ENCODE measurements at places on chromosomes 1 and 21.

GRCh38 chr1:39376656-39377055 is 114.8 kb upstream of the BMP8A start:
- no peak for DNase-seq

DNA sequence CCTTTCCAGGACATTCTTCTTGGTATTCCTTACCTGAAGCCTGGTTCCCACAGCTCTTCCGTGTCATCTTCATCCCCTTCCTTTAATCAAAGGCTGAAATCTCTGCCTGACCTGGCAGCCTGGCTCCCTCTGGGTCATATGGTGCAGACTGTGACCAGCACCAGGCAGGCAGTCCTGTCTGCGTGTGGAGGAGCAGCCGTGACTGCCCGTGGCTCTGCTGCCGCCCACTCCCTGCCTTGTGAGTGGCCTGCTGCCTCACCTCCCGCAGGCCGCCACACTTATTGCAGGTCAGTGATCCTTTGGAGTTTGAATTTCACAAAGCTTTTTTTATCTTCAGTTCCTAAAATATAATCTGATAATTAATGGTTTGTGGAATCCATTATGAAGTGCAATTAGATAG is 36.2 kb upstream of the EPHA8 start:
- no peak for DNase-seq

DNA sequence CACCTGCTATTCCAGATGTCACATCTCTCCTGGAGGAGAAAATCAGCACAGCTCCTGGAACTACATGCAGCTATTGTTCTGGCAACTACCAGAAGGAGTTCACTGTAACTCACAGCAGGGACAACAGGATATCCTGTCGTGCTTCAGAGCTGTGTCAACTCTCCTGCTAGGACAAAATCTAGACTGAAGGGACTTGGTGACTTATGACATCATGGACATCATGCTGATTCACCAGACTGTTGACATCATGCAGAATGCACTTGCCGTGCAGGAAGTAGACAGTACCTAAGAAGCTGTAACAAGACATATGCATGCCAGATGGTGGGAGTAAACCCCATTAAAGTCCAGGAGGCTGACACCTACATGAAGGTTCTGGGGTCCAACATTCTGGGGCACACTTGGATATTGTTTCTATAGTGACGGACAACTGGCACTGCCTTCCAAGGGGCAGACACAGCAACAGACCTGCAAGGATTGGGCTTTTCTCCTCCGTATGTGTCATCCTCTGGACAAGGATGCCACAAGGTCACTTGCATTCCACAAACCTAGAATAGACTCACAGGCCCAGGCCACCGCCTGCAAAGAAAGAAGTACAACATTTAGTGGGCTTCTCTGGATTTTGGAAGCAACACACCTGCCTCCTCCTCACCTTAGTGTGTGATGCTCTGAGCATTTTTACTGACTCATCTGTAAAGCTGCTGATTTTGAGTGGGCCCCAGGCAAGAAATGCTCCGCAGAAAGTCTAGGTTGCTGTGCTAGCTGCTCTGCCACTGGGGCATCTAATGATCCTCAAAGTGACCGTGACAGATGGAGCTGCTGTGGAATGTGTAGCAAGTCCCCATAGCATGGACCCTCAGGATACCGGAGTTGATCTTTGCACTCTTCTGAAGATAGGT is 249.2 kb downstream of the MATN1 start:
- DNase-seq, result no peak

DNA sequence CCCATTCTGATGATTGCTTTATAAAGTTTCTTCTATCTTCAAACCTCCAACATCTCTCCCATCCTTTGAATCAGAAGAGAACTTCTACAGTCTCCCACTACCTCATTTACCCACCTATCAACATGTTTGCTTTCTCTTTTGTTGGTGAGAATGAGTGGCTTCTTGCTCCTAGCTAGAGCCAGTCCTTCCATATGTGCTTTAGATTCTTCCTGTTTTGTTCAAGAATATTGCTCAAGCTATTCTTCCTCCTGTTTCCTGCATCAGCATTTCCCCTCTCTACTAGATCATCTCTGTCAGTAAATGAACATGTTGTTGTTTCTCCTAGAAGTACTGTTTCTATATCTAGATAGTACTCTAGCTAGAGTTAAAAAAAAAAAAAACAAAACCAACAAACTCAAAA is 6.3 kb downstream of the ATF6 start:
- no peak for DNase-seq

GRCh38 chr1:78047106-78047505 is 1.3 kb downstream of the GIPC2 start:
- no peak for DNase-seq

GRCh38 chr21:44984792-44985440 is 45.1 kb downstream of the SLX9 start:
- no peak for DNase-seq

GRCh38 chr21:44399151-44399954 is 45.9 kb downstream of the TRPM2 start:
- DNase-seq, result peak; percentile 12

DNA sequence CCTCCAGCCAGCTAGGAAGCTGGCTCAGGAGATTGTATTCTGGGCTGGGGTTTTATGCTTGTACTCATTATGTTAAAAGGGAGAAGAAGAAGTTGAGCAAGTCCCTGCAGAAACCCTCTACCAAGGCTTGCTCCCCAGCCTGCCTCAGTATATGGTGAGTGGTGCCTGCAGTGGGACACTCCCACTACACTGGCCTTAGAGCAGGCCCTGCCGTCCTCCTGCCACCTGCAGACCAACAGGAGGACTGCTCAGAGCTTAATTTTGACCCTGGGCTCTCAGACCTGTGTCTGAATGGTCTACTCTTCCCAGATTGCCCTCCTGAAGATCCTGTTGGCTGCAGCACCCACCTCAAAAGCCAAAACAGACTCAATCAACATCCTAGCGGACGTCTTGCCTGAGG is 13.0 kb downstream of the STRIP1 start:
- no peak for DNase-seq

- DNase-seq, result no peak
Observed at GRCh38 chr1:227357171-227357926, 39.1 kb upstream of the CDC42BPA start.

DNA sequence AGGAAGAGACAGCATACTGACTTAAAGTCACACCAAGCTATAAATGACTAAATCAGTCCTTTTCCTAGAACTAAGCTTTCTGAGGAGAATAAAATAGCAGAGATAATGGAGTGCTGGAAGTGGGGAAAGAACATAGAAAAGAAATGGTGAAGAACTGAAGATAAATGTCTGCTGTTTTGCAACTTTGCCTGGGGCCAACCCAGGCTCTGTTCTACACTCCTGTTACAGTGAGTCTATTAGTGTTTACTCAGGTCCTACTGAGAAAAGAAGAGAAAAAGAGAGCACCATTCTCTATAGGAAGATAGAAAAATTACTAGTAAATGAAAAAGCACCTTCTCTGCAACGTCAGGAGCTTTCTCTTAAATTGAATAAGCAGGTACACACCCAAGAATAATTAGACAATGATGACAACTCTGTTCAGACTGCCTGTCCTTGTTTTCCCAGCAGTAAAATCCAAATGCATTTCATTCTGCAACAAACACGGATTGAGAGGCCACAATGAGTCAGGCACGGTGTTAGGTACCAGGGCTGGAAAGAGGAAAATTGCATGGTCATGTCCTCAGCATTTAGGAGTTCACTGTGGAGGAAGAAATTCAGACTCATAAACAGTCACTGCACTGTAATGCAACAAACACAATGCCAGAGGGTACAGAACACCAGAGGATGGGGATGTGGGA is 139.4 kb upstream of the CAMK1G start:
- no peak for DNase-seq

DNA sequence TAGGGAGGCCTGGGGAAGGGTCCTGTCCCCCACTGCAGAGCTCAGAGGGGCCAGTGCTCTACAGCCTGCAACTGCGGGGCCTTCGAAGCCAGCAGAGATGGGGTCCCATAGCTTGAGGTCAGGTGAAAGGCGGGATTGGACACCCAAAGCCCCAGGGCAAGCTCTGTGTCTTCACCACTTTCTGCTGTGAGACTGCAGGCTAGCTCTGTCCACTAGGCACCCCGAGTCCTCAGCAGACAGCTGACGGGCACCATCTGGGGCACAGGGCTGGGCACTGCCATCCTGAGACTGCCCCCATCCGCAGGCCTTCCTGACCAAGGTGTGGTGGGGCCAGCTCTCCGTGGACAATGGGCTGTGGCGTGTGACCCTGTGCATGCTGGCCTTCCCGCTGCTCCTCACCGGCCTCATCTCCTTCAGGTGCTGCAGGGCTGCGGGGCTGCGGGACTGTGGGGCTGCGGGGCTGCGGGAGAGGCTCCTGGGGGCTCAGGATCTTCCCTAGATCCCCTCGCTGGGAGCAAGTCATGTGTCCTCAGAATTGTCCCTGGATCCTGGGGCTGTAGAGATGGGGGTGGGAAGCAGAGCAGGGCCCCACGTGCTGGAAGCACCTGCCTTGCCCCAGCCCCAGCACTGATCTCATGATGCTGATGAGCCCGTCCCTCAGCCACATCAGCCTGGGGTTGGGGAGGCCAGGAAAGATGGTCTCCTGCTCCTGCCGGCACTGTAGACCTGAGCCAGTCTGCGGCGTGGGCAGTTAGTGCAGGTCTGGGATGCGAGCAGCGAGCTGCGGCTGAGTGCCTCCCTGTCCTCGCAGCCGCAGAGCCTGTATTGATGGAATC is 46.8 kb downstream of the TRPM2 start:
- peak; percentile 6 for DNase-seq

GRCh38 chr21:31501926-31502325 is 157.6 kb upstream of the SOD1 start:
- no peak for DNase-seq

DNA sequence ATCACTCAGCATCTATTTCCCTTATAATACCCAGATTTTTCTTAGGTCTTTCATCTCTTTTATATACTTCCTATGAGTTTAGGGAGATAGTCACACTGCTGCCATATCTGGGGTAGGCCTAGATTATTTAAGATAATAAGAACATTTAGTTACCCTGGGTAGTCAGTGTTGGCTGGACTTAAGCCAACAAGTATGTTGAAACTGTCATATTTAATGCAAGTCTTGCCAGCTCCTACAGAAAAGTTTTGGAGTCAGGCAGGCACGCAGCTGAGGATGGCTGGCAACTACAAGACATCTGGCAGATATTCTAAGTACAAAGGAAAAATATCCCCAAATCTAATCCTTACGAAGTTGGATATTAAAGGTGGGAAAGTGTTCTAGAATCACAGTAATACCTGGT is 19.2 kb upstream of the DEPDC1 start:
- DNase-seq, result no peak

DNA sequence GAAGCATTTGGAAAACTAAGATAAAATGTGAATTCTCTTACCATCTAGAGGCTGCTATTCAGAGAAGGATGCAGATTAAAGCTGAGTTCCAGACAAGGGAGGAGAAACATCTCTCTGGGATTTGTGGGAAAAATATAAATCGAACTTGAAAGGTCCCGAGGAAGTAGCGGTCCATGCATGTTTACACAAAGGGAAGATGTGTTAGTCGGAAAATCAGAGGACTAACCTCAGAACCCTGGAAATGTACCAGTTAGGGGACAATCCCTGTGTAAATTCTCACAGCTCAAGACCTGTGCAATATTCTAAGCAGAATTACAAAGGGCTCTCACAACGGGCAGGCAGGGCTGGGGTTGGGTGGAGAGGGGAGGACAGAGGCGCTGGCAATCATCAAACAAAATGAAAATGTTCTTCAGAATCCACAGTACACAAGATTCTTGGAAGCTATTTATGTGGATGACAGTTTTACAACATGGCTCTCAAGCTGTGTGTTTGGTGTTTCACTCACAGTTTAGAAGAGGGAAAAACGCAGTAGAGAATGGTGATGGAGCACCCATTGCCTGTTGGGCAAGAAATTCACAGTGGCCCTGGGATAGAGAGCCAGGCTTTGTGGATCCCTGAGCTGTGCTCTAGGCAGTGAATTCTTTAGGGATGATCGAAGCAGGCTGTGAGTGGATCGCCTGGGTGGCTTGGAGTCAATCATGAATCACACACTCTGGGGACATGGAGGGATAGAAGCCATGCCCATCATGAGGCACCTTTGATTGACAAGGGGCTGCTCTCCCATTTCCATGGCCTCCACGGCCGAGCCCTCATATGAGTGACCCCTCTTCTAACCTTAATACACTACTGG is 47.6 kb downstream of the KCNJ6 start:
- no peak for DNase-seq

DNA sequence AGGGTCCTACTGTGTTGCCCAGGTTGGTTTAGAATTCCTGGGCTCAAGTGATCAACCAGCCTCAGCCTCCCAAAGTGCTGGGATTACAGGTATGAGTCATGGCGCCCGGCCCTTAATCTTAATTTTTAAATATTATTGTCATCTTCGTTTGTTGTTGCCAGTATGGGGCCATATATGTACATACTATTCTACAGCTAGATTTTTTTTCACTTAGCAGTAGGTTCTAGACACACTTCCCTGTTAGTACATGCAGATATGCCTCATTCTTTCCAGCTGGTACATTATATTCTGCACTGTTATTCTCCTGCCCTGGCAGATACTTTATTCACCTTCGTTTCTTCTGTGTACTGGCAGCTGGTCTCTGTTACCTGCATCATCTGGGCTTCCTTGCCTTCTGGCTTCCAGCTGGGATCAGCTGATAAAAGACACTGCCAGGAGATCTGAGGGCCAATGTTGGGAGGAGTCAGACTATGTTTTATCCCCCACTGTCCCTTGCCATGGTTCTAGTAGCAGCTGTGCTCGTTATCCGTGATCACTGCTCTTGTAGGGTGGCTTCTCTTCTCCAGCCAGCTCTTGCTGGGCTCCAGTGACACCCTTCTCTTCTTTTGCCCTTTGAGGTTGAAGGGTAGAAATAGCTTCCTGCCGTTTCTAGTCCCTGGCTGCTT is 24.7 kb downstream of the ST3GAL3 start:
- DNase-seq, result no peak

DNA sequence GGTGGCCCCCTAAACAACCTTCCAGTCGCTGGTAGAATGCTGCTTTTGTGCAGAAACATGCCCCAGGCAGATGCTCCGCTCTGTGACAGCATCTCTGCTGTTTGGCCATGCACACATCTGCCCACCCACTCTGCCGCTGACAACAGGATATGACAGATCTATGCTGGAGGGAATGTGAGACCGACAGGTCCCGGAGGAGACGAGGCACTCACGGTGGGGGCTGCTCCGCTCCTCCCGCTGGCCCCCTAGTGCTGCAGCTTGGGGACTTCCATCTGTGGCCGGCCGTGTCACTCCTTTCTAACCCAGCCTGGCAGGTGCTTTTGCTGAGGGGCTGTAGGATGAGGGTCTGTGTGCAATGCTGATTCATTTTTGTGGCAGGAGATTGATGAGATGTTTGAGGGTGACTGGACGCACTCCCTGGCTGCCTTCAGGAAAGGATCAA is 49.1 kb upstream of the DMRTB1 start:
- no peak for DNase-seq

- DNase-seq, result no peak
Observed at GRCh38 chr1:24936684-24937083, 6.6 kb upstream of the RUNX3 start.

- no peak for DNase-seq
Observed at GRCh38 chr1:84260852-84261518, 40.5 kb upstream of the SAMD13 start.
